ENCODE measurements at places on chromosomes 7 and 10.

DNA sequence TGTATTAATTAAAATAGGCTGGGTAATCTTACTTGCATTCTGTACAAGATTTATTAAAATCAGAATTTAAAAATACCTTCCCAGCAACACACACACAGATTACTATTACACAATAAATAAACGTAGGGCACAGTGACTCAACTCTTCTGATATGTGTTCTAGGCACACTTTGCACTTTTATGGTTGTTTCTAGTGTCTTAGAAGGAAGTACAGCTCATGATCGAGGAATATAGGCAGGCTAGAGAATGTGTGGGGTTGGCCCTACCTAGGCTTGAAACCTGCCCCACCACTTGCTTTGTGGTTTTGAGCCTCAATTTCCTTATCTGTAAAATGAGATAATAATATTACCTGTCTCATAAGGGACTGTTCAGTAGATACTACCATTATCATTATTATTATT is 30.5 kb downstream of the ARMC3 start:
- DNase-seq: no peak

DNA sequence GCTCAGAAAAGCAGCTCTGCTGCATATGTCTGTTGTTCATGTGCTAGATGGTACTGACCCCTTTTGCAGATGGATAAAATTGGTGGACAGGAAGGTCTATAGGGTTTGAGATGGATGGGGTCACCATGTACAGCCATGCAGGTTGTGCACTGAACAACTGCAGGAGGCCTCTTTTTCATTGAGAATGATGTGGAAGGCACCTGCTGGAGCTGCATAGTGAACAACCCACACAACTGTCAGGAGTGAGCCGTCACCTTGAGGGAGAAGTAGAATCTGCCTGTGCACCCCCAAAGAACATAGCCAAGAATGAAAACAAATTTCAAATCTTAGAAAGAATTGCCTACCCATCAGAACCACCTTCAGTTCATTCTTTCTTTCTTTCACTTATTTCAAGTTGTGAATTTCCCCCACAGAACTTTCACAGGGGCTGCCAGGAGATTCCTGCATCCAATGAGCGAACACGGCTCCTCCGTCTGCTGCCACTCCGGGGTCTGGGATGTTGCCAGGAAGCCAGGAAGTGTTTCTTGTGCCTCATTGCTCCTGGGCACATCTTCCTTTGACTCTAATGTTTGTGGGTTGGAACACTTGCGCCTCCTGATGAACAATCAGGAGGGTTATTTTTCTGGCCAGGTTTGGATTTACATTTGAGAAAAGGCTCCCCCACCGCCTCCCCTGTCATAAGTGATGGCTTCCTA is 53.7 kb upstream of the DOCK1 start:
- no peak for DNase-seq

DNA sequence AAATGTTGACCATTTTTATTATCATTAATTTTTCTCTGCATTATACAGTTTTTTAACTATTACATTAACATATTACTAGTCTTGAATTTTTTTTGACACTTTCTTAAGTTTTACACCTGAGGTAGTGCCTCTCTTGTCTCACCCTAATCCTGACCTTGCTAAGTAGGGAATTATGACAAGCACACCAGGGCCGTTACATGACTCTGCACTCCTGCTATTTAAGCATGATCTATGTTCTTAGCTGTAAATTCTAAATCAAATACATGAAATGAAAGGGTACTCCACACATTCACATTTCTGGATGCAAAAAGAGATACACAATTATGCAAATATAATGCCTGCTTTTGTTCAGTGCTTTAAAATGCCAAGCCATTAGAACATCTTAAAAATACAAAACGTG is 23.6 kb downstream of the CPVL start:
- DNase-seq: no peak

GRCh38 chr7:44966731-44967538 is 11.9 kb downstream of the MYO1G start:
- peak; percentile 24 for DNase-seq

DNA sequence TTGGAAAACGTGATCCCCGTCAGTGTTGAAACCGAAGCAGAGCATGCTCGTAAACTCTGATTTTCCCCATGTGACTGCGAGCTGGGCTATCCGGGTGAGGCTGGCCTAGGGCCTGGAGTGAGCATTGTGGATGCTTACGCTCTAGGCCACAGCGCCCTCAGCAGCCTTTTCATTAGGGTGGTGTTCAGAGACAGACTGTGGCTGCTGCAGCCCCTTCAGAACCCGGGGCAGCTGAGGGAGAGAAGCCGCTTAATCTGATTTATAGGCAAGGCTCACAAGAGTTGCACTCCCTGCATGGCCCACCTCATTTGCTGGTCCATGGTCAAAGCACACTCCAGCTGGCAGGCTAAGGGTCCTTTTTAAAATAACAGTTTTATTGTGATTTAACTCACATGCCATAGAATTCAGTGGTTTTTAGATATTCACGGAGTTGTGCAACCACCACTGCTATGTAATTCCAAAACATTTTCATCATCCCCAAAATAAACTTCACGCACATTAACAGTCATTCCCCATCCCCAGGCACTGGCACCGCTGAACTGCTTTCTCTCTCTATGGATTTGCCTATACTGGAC is 72.5 kb downstream of the SYPL1 start:
- DNase-seq: peak; percentile 67

GRCh38 chr7:7017707-7018280 is 164.6 kb upstream of the C1GALT1 start:
- DNase-seq: no peak

GRCh38 chr7:148218603-148219002 is 372.0 kb upstream of the C7orf33 start:
- no peak for DNase-seq

DNA sequence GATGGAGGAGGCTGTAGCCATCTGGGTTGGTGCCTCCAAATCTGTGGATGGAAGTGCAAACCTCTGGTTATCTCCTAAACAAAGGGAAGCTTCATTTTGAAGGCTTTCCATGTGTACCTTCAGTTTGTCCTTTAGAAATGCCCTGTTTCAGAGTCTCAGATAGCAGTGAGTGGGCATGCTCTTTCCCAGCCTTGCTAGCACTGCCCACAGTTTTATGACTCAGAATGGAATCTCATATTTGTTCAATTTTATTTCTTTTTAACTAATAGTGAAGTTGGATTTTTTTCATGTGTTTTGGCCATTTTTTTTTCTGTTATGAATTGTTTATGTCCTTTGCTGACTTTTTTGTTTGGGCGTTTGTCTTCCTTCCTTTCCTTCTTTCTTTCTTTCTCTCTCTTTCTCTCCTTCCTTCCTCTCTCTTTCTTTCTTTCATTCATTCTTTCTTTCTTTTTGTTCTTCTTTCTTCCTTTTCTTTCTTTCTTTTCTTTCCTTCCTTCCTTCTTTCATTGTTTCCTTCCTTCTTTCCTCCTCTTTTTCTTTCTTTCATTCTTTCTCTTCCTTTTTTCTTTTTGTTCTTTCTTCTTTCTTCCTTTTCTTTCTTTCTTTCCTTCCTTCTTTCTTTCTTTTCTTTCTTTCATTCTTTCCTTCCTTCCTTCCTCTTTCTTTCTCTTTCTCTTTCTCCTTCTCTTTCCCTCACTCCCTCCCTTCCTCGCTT is 25.6 kb downstream of the PRF1 start:
- DNase-seq: no peak

All from H9 (cell line).